Heart right ventricle (tissue), 16 donors: ENCODE measurements at places on chromosomes 1 and 21. TPM values are rescaled to one million over a fixed set of nuclear protein-coding genes. Genes with fewer than 3 reads are reported as not detected.

The ECM1 gene
- polyA plus RNA-seq, result 28.2 TPM

The CYP2J2 gene
- polyA plus RNA-seq, result 73.6 TPM

The NPHS2 gene
- not detected for polyA plus RNA-seq

DNA sequence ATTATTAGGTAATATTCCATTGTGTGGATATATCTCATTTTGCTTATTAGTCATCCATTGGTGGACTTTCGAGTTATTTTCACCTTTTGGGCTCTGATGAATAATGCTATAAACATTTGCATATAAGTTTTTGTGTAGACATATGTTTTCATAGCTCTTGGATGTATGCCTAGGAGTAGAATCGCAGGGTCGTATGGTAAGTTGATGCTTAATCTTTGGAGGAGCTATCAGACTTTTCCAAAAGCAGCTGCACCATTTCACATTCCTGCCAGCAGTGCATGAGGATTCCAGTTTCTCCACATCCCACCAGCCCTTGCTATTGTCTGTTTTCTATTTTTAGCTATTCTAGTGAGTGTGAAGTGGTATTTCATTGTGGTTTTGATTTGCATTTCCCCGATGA, 120.3 kb upstream of the TMEM51 start:
- no peak for DNase-seq

DNA sequence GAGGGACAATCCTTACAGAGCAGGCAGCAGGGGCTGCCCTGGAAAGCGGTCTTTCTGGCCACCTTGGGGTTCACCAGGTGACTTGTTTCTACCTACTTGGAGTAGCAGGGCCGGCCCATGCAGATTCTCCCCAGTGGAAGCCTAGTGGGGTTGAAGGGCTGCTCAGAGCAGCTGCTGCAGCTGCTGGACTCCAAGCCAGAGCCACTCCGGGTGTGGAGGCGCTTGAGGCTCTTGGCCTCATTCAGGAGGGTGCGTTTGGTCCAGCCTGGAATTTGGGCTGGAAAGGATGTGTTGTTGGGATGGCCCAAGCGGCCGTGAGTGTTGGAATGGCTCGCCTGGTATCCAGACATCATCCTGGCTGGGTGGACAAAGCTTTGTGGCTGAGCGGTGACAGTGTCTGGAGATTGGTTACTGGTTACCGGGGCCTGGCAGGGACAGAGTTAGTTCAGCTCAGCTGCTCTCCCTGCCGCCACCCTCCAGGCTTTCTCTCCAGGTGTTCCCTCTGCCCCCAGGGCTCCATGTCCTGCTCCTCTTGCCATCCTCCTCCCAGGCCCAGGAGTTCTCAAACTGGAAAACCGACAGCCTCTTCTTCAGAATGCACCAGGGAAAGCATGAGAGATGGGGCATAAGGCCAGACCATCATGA, 14.2 kb upstream of the HSPG2 start:
- DNase-seq, result no peak

DNA sequence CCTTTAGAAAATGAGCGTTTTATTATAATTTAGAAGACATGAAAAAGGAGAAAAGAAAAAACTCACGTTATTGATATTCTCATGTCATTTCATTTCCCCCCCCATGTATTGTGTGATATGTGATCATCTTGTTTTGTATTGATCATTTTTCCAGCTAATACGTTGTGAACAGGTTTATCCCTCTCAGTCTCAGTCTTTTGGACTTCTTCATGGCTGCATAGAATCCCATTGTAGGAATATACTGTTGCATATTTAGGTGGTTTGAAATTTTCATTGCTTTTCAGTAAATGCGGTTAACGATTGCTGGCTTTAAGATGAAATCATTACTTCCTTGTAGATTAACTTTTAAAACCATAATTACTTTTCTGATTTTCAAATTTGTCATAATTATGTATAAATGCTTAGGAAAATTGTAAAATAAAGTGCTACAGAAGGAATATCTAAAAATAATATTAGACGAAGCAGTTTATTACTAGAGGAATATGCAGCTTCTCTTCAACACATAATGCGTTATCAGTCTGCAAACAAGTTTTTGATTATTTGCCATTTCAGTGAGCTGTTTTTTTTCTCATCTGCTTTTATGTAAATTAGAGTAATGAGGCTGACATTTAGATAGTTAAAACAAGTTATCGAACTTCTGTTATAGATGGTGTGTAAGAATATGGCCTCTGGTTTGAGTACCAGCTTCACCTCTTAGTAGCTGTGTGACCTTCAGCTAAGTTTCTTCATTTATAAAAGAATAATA, 1.8 kb downstream of the SON start:
- no peak for DNase-seq

GRCh38 chr21:27688773-27689172, 721.9 kb upstream of the ADAMTS5 start:
- DNase-seq, result no peak

GRCh38 chr1:26811708-26812107, 14.8 kb upstream of the ZDHHC18 start:
- no peak for DNase-seq

DNA sequence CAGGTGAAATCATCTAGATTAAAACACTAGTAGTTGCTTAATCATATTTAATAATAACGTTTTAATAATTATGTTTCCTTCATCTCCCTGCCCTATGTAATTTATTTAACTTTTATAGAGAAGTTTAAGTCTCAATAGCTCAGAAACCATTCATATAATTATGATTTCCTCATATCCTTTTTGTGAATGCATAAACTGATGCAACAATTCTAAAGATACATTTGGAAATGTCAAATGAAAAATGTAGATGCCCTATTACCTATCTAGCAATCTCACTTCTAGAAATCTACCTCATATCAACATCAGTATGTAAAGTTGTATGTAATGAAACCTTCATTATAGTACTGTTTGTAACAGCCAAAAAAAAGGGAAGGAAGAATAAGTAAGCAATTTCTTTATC, 10.5 kb downstream of the DRAM2 start:
- no peak for DNase-seq

GRCh38 chr1:99675994-99676393, 30.1 kb downstream of the PALMD start:
- no peak for DNase-seq

DNA sequence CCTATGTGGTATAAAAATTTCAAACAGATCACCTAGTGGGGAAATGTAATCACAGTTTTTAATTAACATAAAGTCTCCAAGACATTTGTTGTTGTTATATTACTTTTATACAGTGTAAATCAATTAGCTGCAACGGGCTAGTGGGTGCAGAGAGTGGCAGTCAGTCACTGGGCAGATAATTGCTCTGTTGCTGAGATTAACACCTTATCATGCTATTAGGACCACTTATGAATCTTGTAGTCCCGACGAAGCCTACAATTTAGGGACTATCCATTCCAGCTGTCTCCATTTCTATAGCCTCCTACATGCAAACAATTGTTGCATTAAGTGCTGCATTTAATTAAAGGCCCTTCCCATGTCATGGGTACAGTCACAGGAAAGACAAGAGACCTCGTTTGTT, 158.9 kb upstream of the PROX1 start:
- no peak for DNase-seq

GRCh38 chr1:231523816-231524215, 4.7 kb upstream of the TSNAX start:
- no peak for DNase-seq
